Thymus (tissue), 14 donors: ENCODE measurements at places on chromosomes 4 and X. TPM values are rescaled to one million over a fixed set of nuclear protein-coding genes. Genes with fewer than 3 reads are reported as not detected.

The FRG2 gene
- total RNA-seq = 0.05 TPM

The SLC26A1 gene
- 0.14 TPM for total RNA-seq

The HHIP gene
- 6.9 TPM for total RNA-seq

The MGAT4D gene
- total RNA-seq = not detected

The MEPE gene
- total RNA-seq = 0.24 TPM

The GPR34 gene
- total RNA-seq = 11.9 TPM

The F11 gene
- total RNA-seq = not detected

The MUC7 gene
- not detected for total RNA-seq

The DBET gene
- total RNA-seq = not detected

The NHSL2 gene
- total RNA-seq = 0.80 TPM

The SMIM31 gene
- not detected for total RNA-seq

The DNAAF6 gene
- 0.05 TPM for total RNA-seq

The ASMT gene
- total RNA-seq = 0.05 TPM

The OTUD4 gene
- 15.3 TPM for total RNA-seq

The RAB33A gene
- total RNA-seq = 9.9 TPM

The SSX2B gene
- total RNA-seq = not detected

The DMP1 gene
- 0.42 TPM for total RNA-seq

The NHS gene
- total RNA-seq = 1.7 TPM

The BEX1 gene
- total RNA-seq = 2.3 TPM

The SSX3 gene
- not detected for total RNA-seq

The USP27X gene
- total RNA-seq = 2.5 TPM

The DUSP21 gene
- not detected for total RNA-seq

The GAGE1 gene
- not detected for total RNA-seq

The KLHL2 gene
- total RNA-seq = 12.1 TPM

The RNF150 gene
- total RNA-seq = 2.9 TPM

The TXK gene
- 6.9 TPM for total RNA-seq

The IL21 gene
- total RNA-seq = 0.19 TPM

The ARMCX2 gene
- 11.5 TPM for total RNA-seq

The SHROOM4 gene
- total RNA-seq = 0.94 TPM

The PNMA6A gene
- total RNA-seq = 0.71 TPM

The NKX6-1 gene
- under 0.01 TPM for total RNA-seq
